ENCODE measurements at places on chromosomes 12 and 14.

- DNase-seq: no peak
Observed at GRCh38 chr12:88538250-88538649, 42.0 kb downstream of the KITLG start.

DNA sequence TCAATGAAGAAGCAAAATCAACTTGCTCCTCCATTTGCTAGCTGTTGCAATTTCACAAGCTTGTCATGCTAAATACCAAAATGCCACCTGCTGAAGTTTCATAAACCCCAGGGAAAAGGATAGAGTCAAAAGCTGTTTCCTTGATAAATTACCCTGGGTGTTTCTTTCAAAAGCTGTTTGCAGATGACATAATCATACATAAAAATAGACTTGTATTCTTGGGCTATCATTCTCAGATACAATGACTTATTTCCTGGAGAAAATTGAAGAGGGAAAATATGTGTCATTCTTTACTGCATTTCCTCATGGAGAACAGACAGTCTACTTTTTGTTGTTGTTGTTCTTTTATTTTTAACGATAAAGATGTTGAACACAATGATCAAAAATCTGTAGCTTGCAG, 119.2 kb downstream of the GALC start:
- DNase-seq: no peak

DNA sequence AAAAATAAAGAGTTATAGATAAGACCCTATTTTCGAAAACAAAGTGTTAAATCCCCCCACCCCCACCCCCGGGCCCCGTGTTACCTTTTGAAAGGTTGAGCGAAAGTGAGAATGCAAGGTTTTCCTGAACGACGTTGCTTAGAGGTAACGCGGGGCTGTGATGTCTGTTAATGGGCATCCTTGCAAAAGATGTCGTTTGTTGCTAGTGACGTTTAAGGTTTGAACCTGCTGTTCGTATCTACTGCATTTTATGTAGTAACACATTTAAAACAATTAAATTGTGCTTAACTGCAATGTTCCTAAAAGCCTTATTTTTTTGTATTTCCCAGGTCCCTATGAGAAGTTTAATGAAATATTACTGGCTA, 1.2 kb downstream of the CPSF6 start:
- no peak for DNase-seq

DNA sequence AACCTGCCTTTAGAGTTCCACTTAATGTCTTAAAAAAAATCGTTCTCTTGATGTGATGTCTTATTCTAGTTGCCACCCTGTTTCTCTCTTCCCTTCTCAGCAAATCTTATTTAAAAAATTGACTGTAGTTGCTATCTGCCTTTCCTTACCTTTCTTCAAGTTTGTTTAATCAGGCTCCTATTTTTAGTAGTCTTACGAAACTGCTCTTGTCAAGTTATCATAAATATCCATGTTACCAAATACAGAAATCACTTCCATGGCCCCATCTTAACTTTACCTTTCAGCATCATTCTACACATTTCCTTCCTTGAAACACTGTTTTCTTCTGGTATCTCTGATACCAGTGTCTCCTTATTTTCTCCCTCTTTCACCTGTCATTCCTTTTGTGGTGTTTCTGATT, 227.3 kb downstream of the ERC1 start:
- DNase-seq: no peak

DNA sequence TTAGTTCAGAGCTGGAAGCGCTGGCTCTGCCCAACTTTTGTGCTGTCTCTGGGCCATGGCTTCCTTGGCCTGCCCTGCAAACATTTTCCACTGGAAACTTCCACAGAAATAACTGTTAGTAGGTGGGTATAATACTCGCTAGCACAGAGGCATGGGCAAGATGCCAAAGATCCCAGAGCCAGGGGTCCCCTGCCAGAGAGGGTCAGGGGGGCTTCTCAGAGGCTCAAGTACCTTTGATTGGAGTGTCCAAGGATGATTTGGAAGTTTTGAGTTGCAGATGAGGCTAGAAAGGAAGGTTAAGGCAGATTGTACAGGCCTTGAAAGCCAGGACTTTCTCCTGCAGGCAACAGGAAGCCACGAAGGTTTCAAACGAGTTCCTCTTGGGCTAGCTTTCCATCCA, 187.6 kb downstream of the DICER1 start:
- no peak for DNase-seq

DNA sequence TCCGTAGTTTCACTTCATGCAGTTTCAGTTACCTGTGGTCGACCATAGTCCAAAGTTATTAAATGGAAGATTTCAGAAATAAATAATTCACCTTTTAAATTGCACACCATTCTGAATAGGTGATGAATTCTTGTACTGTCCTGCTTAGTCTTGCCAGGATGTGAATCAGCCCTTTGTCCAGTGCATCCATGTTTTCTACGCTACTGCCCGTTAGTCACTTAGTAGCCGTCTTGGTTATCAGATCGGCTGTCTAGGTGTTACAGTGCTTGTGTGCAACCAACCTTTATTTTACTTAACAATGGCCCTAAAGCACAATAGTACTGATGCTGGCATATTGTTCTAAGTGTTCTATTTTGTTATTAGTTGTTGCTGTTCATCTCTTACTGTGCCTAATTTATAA, 146.7 kb downstream of the ACSS3 start:
- DNase-seq: no peak

- no peak for DNase-seq
Observed at GRCh38 chr12:43108656-43109055, 443.3 kb downstream of the ADAMTS20 start.

DNA sequence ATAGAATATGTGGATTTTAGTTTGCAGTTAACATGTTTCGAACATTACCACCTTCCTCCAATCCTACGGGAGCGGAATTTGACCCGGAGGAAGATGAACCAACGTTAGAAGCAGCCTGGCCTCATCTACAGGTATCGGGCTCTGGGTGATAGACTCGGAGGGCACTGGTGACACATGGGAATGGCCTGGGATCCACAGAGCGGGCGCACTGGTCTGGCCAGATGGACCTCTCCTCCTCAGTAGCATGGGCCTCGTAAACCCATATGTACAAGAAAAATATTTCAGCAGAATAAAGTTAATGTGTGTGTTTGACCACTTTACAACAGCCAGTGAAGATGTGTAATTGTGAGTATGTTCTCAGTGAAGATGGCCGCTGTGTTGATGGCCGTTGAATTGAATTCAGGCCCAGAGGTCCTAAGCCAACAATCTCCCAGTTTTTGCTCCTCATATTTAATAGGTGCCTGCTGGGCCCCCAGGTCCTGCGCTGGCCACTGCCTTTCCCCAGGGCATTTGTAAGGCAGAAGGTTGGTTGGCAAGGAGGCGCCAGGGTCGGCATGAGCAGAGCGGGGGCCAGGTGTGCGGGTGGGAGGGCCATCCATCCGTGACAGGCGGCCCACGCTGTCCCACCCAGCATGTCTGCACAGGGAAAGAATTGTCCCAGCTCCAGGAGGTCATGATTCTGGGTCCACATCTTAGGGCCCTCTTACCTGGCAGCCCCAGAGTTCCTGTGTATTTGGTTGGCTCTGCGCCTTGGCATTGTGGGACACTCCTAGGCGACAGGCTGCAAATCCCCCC, 82.0 kb upstream of the DYNC1H1 start:
- no peak for DNase-seq

GRCh38 chr14:51041108-51041531, 53.8 kb downstream of the TRIM9 start:
- no peak for DNase-seq

GRCh38 chr14:28676479-28676878, 90.1 kb upstream of the FOXG1 start:
- no peak for DNase-seq

DNA sequence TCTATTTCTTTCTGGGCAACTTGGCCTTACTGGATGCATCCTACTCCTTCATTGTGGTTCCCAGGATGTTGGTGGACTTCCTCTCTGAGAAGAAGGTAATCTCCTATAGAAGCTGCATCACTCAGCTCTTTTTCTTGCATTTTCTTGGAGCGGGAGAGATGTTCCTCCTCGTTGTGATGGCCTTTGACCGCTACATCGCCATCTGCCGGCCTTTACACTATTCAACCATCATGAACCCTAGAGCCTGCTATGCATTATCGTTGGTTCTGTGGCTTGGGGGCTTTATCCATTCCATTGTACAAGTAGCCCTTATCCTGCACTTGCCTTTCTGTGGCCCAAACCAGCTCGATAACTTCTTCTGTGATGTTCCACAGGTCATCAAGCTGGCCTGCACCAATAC, 5.3 kb downstream of the OR4N5 start:
- DNase-seq: no peak

- DNase-seq: peak; percentile 60
Observed at GRCh38 chr12:130179191-130179590, 16.9 kb downstream of the FZD10 start.

DNA sequence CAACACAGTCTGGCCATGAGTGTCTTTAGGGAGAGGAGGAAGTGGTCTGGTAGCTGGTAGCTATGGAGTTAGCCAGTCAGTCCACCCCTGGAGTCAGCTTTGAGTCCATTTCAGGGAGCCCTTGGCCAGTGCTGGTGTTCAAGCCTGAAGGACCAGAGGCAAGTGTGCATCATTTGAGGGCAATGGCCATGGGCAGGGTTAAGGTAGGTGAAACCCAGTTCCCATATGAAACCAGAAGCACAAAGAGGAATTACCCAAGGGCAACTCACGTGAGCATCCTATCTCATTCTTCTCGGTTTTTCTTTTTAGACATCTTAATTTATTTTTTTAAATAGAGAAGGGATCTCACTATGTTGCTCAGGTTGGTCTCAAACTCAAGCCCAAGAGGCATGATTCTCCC, 61.3 kb upstream of the ACTN1 start:
- no peak for DNase-seq

GRCh38 chr12:114399664-114400211, 6.2 kb downstream of the TBX5 start:
- no peak for DNase-seq

DNA sequence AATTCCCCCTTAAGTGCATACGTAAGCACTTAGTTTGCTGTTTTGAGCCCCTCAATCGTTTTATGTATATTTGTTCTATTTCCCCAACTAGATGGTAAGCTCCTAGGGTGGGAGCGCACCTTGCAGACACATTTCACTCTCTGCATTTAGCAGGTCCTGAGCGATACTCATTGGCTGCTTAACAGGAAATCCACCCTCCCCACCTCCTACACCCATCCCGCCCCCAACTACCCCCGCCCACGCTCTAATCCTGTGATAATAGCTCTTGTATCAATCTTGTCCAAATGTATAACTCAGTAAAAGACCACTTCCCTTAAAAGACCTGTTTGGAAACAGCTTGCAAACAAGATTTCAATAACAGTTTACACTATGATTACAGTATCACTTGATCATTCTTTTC, 8.1 kb downstream of the LPAR5 start:
- DNase-seq: no peak

- DNase-seq: no peak
Observed at GRCh38 chr14:73170686-73171085, 34.4 kb downstream of the PSEN1 start.

DNA sequence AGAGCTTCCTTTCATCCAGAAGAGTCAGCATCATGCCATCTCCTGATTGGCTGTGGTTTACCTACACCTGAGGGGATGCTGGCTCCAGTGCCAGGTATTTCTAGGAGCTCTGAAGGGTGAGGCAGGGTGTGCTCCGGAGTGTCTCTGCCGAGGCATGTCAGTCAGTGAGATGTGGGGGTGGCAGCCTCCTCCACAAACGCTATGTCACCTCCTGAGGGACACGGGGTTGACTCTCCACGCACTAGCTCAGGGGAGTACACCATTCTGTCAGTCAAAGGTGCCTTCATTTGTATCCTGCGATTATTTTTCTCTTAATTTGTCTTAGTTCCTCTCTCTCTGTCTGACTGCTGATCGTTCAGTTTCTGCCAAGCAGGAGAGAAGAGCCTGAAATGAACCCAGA, 604.5 kb downstream of the VRK1 start:
- DNase-seq: no peak

- no peak for DNase-seq
Observed at GRCh38 chr12:120847392-120847791, 56.8 kb downstream of the SPPL3 start.

DNA sequence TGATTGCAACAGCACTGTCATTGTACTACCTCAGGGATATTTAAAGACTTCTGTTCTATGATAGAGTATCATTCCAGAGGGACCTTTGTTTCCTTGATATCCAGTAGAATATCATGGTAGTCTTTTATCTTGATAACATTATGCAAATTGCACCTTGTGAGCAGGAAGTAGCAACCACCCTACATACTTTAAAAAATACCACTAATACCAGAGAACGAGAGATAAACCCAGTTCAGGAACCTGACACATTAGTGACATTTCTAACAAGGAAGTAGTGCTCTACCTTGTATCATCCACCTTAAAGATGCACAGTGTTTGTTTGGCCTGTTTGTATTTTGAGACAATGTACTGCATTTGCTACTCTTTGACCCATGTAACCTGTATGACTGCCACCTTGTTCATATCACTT, 8.8 kb upstream of the MAP4K5 start:
- DNase-seq: no peak

DNA sequence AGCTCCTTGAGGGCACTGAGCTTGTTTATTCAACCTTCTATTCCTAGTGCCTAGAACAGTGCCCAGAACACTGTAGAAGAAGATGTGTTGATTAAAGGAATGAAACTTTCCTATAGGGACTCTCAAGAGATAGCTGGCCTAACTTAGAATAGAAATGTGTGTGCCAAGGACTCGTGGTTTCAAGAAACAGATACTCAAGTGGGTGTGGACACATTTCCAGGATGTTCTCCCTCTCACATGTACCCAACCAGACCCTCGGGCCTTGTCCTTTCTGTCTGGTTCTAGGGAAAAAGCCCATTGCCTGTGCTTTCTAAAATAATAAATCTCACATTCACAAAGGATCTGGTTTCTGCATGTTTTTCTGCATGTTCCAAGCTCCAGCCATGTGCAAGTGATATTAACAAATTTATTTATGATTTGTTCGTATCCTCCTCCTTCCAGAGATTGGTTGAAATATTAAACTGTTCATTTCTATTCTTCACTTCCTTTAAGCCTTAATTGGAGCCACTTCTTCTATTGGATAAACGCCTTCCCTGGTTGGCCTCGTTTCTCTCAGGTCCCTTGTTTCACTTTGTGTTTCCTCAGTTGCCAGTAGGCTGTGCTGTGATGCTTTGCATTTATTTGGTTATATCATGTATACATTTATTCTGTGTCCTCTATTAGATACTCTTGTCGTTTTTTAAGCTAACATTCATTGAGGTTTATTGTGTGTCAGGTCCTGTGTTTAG, 89.8 kb downstream of the CRADD start:
- DNase-seq: no peak

- DNase-seq: no peak
Observed at GRCh38 chr14:96297000-96297399, 41.0 kb downstream of the BDKRB1 start.

- no peak for DNase-seq
Observed at GRCh38 chr14:76131071-76131965, 20.4 kb upstream of the GPATCH2L start.

All from ureter (tissue), 1 donor.